ENCODE measurements at places on chromosomes 5 and 9. TPM values are rescaled to one million over a fixed set of nuclear protein-coding genes. Genes with fewer than 3 reads are reported as not detected.

GRCh38 chr5:135307143-135307903 lies 91.7 kb downstream of the MACROH2A1 start:
- DNase-seq: no peak

The LECT2 gene
- not detected for total RNA-seq

DNA sequence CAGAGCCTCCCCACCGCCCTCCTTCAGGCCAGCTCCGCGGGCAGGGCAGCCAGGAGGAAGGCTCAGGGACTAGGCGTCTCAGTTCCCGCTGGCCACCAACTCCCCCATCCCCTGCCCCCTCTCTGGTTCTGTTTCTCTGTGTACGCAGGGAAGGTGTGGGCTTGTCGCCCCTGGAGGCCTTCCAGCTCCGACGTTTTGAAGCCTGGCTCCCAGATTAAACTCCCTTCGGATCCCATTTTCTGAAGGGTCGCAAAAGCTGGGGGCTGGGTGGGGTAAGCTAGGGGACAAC lies 346 bp downstream of the ATOX1 start:
- DNase-seq: no peak

DNA sequence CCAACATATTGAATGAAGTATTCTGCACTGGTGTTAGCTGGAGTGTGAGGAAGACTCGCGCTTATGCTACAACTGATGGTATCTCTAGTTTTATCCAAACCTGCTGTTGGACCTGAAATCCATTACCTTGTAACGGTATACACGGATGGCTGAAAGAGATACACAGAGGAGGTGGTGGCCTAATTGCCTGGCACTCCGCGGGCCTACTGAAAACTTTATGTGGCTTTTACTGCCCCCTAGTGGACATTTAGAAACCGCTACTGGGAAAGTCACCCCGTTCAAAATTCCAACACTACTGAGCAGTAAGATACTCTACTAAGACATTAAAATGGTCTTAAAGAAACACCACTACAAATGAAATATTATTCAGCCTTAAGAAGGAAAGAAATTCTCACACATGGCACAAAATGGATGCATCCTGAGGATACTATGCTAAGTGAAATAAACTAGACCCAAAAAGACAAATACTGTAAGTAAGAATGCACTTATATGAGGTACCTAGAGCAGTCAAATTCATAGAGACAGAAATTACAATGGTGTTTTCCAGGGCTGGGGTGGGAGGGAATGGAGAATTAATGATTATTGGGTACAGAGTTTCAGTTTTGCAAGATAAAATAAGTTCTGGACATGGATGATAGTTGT lies 100.4 kb downstream of the TTLL11 start:
- no peak for DNase-seq

The FOXD4L5 gene
- total RNA-seq: 1.3 TPM

The KCNV2 gene
- total RNA-seq: not detected
